ENCODE measurements at places on chromosomes 3 and 15. TPM values are rescaled to one million over a fixed set of nuclear protein-coding genes. Genes with fewer than 3 reads are reported as not detected.
A peak's percentile ranks its signal among the peaks of the same experiment; 100 is the strongest.

- no peak for DNase-seq
Observed at GRCh38 chr15:91223863-91224262, 123.8 kb downstream of the SV2B start.

- no peak for DNase-seq
Observed at GRCh38 chr3:34377961-34378360, 579.5 kb downstream of the PDCD6IP start.

GRCh38 chr3:88712552-88712951, 394.9 kb upstream of the EPHA3 start:
- DNase-seq: no peak

GOLGA8T gene
- 0.18 TPM for total RNA-seq

GRCh38 chr3:49703443-49703927, 14.1 kb downstream of the RNF123 start:
- DNase-seq: peak; percentile 74

- no peak for DNase-seq
Observed at GRCh38 chr3:108404368-108404767, 106.0 kb downstream of the MYH15 start.
